ENCODE measurements at places on chromosomes 4 and X.

DNA sequence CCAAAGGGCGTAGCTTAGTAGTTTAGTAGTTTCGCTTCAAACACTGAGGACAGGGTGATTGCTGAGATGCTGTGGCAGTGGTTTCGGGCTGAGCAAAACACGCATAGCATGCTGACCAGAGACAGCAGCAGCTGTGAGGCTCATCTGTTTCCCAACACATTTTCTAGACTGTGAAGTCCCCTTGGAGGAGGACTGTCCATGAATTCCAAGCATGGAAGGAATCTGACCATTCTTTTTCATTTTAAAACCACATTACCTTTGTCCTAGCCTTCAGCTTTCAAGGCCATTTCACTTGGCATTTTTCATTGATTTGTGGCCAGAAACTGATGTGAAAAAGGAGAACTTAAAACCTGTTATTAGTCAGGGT, 240.9 kb downstream of the PALLD start:
- DNase-seq = no peak

DNA sequence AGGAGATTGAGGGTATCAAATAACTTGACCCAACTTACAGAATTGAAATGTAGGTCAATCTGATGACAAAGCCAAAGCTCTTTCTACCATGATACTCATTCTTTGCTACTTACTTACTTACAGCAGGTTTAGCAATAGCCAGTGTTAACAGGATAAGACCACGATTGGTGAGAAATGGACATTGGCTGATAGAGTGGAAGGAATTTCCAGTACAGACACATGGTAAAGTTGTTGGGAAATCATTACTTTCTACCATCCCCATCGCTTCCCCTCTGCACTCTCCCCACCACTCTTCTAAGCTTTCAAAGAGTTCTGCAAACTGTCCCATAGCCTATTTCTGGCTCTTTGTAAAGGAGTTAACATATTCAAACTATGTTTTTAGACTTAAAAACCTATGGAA, 119.7 kb downstream of the CHRNA9 start:
- no peak for DNase-seq

- DNase-seq = no peak
Observed at GRCh38 chr4:2651998-2652397, 104.1 kb downstream of the TNIP2 start.

- no peak for DNase-seq
Observed at GRCh38 chr4:154029171-154029570, 240.3 kb upstream of the SFRP2 start.

DNA sequence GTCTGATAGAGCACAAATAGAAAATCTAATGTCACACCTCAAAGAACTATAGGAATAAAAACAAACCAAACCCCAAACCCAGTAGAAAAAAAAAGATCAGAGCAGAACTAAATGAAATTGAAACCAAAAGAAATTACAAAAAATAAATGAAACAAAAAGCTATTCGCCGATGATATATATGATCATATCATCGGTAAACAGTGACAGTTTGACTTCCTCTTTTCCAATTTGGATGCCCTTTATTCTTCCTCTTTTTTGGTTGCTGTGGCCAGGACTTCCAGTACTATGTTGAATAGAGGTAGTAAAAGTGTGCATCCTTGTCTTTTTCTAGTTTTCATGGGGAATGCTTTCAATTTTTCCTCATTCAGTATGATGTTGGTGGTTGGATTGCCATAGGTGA, 215.3 kb upstream of the AR start:
- no peak for DNase-seq

DNA sequence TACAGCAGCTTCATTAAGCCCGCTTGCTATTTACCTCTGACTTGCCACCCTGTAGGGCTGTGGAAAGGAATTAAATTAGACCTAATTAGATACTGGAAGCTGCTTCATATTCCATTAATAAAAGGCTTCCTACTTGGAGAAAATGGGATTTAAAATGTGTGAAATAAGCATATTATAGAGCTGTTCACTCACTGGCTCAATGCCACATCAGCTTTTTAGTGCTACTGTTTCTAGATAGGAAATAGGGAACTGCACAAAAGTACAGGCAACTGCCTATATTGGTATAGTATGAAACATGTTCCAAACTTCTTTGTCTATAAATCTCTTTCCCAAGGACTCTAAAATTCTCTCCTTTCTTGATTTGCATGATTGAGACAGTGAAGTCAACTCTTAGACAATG, 407.9 kb upstream of the AADAT start:
- DNase-seq = no peak

GRCh38 chr4:169279108-169279507, 8.4 kb upstream of the SH3RF1 start:
- no peak for DNase-seq

- no peak for DNase-seq
Observed at GRCh38 chr4:38386654-38387188, 277.3 kb upstream of the KLF3 start.

DNA sequence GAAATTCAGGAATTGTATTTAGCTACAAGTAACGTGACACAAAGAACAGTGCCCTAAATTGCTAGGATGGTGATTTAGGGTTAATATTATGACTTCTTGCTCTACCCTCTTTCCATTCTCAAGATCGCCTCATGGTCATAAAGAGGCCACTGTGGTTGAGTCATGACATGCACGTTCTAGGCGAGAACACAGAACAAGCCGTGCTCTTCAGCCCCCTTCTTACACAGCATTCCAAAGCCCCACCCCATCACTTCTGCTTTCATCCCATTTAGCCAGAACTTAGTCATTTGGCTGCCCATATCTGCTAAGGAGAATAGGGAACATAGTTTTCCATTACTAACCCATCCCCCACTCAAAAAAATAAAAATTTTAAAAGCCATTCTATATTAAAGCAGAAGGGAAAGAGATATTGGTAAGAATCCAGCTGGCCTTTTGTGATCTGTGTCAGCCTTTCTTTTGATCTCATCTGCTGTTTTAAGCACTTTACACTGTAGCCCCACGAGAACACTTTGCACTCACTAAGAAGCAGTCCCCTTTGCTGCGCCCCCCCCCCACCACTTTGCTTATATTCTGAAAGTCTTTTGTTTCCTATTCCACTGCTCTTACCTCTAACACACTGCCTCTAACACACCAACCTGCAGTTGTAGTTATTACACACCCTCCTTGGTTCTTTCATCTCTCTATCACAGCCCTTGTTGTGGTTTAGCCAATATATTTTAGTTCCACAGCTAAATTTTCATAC, 28.4 kb downstream of the NPNT start:
- DNase-seq = no peak

- DNase-seq = no peak
Observed at GRCh38 chr4:119152741-119153140, 17.1 kb downstream of the MYOZ2 start.

GRCh38 chrX:70480660-70481018, 36.0 kb downstream of the DLG3 start:
- no peak for DNase-seq

- DNase-seq = no peak
Observed at GRCh38 chrX:78746496-78746895, 1.0 kb upstream of the LPAR4 start.

- DNase-seq = peak; percentile 68
Observed at GRCh38 chr4:150090836-150091235, 12.6 kb downstream of the DCLK2 start.

DNA sequence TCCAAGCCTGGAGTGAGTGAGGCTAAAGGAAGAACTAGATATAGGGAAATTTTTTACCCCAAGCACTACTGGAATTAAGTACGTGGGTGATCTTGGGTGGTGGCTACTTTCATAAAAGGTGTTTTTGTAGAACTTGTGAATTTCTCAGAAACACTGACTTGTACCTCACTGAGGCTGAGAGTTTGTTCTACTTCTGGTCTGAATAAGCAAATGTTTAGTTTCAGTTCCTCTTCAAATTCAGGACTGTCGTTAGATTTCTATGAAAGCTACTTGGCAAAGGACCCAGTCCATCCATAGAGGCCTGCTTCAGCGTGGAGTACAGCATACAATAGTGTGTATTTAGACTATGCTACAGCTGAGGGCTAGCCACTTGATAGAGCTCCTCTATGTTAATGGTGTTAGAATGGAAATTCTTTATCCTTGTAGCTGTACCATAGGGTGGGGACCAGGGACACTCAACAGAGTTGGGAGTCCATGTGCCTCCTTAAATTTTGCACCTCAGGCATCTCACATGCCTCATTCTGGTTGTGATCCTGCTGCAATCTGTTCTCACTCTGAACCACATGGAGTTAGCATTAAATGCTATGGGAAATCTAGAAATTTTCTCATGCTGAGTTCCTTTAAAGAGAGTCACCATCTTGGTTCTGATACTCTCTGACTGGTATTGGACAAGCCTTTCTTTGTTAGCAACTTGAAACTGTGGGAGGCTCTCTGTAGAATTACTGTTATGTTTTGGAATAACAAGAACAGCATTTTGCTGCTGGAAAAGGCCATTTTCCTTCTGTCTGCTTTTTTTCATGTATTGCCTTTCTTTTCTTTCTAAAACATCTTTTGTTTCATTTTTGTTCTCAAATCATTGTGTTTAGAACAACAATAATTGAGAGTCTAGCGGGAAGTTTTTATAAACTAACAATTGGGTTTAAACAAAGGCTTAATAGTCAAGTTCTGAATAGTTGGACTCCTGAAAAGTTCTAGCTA, 86.8 kb downstream of the PDGFRA start:
- DNase-seq = no peak

DNA sequence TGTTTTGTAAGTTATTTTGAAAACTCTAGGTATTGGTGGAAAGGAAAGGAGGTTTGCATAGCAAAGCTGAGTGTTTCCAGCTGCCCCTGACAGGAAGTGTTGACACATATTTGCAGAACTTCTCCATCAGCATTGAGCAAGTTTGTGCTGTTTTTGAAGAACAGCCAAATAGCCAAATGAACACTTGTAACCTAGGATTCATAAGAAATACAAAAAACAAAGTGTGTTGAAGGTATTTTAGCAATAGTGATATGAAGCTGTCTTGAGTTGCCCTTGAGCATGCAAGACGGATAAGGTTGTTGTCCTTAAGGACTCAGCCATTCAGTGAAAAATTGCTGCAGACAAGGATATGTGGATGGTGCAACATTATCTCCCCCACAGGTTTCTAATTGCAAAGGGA, 68.3 kb upstream of the PGM2 start:
- no peak for DNase-seq

DNA sequence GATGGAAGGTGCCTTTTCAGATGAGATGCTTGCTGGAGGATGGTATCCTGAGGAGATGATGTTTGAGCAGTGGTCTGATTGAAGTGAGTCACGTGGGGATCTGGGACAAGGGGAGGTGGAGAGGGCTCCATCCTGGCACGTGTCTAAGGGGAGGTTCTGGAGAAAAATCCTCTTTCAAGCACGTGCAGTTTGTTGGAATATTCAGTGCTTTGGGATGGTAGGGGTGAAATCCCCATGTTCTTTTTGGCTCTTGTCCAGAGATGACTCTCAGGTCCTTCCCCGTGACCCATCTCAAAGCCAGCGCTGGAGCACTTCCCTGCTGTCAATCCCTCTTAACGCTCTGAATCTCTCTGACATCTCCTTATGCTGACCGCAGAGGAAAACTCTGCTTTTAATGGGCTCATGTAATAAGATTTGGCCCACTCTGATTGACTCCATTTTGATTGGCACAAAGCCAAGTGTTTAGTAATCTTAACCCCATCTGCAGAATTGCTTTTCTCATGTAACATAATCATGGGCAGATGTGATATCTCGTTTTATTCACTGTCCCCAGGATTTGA, 10.8 kb upstream of the KLKB1 start:
- no peak for DNase-seq

GRCh38 chrX:9835585-9836210, 49.5 kb downstream of the SHROOM2 start:
- no peak for DNase-seq

DNA sequence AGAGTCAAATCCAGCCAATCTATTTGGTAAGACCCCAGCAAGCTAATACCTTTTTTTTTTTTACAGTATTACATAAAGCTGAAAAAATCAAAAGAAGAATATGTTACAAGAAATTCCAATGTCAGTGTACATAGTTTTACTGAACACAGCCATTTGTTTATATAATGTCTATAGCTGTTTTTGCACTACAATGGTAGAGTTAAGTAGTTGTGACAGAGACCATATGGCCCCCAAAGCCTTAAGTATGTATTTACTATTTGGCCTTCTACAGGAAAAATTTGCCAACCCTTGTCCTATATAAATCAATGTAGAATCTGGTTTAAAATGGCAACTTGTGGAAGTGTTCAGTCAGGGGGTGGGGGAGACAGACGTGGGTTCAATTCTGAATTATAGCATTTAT, 60.7 kb downstream of the ANTXR2 start:
- no peak for DNase-seq

DNA sequence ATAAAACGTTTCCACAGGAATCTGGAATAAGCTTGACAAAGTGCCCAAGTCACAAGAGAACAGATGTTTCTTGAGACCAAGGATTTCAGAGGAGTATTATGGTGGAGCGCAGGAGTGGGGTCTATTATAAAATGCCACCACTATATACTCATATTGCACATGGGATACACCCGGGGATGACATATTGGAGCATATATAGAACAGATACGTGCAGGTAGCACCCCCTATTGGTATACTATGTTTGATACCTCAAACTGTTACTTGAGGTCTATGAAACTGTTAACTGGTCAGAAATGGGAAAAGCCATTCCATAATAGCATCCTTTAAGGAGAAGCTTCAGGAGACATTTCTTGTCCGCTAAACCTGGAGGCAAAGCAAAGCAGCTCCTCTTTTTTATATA, 86.0 kb downstream of the PCYT1B start:
- DNase-seq = no peak

DNA sequence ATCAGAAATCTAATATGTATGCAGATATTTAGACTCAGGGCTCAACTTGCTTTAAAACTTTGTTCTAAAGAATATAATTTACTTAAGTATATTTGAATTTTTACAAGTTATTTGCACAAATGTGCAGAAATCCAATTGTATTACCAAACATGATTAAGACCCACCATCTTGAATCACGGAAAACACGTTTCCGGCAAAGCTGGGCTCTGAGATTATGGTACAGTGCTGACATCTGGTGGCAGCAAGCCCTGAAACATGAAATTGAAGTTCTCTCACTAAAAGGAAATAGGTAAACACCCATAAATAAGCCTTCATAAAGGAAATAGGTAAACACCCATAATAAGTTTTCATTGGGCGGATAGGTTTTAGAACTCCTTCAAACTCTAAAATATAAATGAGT, 98.3 kb upstream of the MAOA start:
- DNase-seq = peak; percentile 9

GRCh38 chrX:470686-471085, 84.0 kb upstream of the PPP2R3B start:
- DNase-seq = no peak

GRCh38 chr4:68865760-68866159, 50.0 kb downstream of the UGT2B10 start:
- no peak for DNase-seq

- no peak for DNase-seq
Observed at GRCh38 chr4:93719552-93719951, 109.0 kb upstream of the ATOH1 start.

GRCh38 chrX:155881158-155881993, at the start of gene VAMP7:
Gene VAMP7 (plus strand): TSS chrX:155881345. CDS start chrX:155889467, 8,122 bp downstream.
- peak; percentile 67 for DNase-seq

DNA sequence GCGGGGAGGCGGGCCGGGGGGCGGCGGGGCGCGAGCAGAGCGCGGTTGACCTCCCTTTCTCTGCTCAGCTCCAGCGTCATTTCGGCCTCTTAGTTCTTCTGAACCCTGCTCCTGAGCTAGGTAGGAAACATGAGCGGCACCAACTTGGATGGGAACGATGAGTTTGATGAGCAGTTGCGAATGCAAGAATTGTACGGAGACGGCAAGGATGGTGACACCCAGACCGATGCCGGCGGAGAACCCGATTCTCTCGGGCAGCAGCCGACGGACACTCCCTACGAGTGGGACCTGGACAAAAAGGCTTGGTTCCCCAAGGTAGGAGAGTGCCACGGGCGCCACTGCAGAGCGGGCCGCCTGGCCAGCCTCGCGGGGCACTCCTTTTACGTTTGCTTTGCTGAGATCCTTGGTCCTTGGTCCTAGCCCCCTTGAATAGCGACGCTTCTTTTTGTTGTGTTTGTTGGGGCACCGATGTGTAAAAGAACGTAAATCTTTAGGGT, at the start of gene HTATSF1:
Gene HTATSF1, plus strand, starts transcription at position 37 of the 497 bp plus-strand sequence. Its CDS starts 93 bp downstream, at position 130.
- no peak for DNase-seq
